ENCODE measurements at places on chromosomes 12 and 14.

DNA sequence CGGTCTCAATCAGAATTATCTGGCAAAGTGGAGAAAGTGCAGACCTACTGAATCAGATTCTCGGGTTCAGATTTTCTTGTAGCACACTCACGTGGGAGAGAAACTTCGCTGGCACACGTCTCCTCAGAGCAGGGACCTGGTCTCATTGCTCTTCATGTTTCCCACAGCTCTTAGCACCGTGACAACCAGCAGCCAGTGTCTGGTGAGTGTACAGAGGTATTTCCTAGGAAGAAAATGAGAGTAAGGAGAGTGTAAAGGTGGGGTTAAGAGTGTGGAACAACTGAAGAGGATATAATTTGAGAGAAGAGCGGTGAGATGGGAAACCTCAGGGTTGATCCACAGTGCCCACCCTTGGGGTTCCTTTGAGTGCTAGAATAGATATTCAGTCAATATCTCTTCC, 89.2 kb downstream of the ARF6 start:
- no peak for DNase-seq

DNA sequence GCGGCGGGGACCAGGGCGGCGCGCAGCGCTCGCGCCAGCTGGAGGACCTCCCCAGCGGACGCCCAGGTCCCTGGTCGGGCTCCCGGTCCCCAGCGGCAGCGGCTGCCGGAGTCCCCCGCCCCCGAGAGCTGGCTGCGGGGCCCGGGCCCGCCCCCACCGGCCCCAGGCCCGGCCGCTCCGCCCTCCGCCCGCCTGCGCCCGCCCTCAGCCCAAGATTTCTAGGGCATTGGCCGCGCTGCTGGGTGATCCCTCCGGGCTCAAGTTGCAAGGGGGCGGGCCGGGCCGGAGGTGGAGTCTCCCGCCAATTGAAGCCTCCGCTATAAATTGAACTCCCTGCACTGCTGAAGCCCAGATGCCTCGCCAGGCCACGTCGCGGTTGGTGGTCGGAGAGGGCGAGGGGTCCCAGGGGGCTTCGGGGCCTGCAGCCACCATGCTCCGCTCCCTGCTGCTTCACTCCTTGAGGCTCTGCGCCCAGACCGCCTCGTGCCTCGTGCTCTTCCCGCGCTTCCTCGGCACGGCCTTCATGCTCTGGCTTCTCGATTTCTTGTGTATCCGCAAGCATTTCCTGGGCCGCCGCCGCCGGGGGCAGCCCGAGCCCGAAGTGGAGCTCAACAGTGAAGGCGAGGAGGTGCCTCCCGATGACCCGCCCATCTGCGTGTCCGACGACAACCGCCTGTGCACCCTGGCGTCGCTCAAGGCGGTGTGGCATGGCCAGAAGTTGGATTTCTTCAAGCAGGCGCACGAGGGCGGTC, at the start of gene DIO3:
Gene DIO3, plus strand, starts transcription at position 351 of the 752 bp plus-strand sequence.
- DNase-seq = no peak

GRCh38 chr12:10140001-10140400, 10.0 kb upstream of the CLEC7A start:
- no peak for DNase-seq

DNA sequence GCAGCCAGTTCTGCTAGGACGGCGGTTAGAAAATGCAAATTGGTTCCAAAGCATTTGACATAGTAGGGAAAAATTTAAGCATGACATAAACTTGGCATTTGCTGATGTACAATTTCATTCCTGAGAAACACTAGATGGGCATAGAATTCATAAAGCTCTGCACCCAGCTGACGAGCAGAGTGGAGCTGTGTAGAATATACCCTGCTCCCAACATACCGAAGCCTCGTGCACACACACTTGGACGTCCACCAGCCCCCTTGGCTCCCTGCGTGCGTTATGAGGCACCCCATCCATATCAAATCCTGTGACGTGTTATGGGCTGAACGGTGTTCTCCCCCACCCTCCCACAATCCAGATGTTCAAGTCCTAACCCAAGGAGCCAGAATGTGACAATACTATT, 65.4 kb downstream of the CLMN start:
- DNase-seq = no peak

GRCh38 chr14:103115845-103116572, 7.3 kb upstream of the TNFAIP2 start:
- DNase-seq = no peak

- DNase-seq = no peak
These were observed 239.4 kb upstream of the CRY1 start for GRCh38 chr12:107332743-107333142.

DNA sequence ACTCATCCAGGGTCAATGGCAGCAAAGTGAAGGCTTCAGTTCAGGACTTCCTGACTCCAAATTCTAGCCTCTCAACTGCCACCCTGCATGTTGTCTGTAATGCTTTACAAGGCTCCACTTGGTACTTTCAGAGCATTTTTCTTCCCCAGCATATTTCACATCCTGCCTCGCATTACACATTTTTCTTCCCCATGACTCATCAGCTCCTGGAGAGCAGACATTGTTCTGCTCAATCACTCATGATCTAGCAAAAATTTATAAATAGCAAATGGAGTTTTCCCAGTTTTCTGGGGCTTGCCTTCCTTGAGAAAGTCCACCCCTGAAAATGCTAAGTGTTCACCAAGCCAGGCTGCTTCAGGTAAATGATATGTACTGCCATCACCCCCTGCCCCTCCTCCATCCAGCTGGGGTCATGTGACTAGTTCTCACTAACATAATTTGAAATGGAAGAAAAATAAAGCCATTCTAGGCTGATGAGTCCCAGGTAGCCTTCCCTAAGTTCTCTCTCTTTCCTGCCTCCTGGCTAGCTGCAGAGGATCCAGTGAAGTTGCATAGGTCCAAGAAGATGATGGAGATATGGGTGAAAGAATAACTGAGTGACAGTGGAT, 69.4 kb downstream of the ARMH4 start:
- DNase-seq = no peak

GRCh38 chr12:2058837-2059236, 6.0 kb downstream of the CACNA1C start:
- no peak for DNase-seq
